ENCODE measurements at places on chromosomes 1 and 21.

DNA sequence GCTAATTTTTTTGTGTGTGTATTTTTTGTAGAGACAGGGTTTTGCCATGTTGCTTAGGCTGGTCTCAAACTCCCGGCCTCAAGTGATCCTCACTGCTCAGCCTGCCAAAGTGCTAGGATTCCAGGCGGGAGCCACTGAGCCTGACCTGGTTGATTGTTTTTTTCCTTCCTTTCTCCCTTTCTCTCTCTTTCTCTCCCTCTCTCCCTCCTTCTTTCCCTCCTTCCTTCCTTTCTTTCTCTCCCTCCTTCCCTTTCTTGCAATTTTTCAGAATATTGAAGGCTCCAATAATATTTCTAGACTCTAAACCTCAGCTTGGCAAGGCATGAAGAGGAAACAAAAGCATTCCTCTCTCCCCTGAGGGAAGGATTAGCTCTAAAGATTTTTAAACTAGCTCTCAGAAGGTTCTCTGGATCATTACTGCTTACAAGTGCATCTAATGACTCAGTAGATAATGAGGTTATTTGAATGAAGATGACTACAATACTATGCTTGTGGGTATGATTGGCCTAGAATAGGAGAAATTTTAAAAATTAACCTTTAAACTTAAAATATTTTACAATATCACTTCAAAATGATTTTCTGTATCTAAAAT lies 68.5 kb upstream of the GADD45A start:
- no peak overlapping the region for H3K4me3 ChIP-seq
- no peaks in the 10 kb centered on the region for H3K4me1 ChIP-seq
- no peaks in the 10 kb centered on the region for H3K27me3 ChIP-seq
- no peak overlapping the region for H3K27ac ChIP-seq
- no peaks in the 10 kb centered on the region for H3K36me3 ChIP-seq

- H3K36me3 ChIP-seq = no peaks in the 10 kb centered on the region
- no peak for DNase-seq
- no peak overlapping the region for H3K27ac ChIP-seq
- no peak overlapping the region for H3K4me3 ChIP-seq
- H3K27me3 ChIP-seq = no peaks in the 10 kb centered on the region
- H3K4me1 ChIP-seq = no peaks in the 10 kb centered on the region
Measured at GRCh38 chr1:75275631-75276030, 141.4 kb downstream of the LHX8 start.

- no peaks in the 10 kb centered on the region for H3K4me1 ChIP-seq
- no peak overlapping the region for H3K27ac ChIP-seq
- H3K4me3 ChIP-seq = no peak overlapping the region
- H3K36me3 ChIP-seq = no peaks in the 10 kb centered on the region
- no peaks in the 10 kb centered on the region for H3K27me3 ChIP-seq
Measured at GRCh38 chr1:17735793-17736192, 19.3 kb upstream of the ACTL8 start.

DNA sequence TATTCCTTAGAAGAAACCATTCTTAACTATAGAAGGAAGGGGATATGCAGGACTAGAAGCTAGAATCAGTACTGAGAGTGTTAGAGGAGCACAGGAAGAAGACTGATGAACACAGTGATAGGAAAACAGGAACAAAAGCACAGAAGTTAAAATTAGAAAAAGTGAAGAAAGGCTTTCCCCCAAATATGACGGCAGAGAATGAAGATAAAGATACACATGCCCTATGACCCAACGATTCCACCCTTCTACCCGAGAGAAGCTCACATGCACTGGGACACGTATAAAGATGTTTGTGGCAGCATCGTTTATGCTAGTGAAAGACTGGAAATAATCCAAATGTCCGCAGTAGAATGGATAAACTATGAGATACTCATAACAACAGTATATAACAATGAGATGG lies 74.2 kb downstream of the DTL start:
- H3K36me3 ChIP-seq = no peaks in the 10 kb centered on the region
- no peak overlapping the region for H3K27ac ChIP-seq

GRCh38 chr1:8586438-8586837 lies 231.0 kb downstream of the RERE start:
- no peak overlapping the region for H3K4me3 ChIP-seq
- no peaks in the 10 kb centered on the region for H3K36me3 ChIP-seq
- DNase-seq = no peak
- no peaks in the 10 kb centered on the region for H3K27me3 ChIP-seq
- H3K4me1 ChIP-seq = no peaks in the 10 kb centered on the region

DNA sequence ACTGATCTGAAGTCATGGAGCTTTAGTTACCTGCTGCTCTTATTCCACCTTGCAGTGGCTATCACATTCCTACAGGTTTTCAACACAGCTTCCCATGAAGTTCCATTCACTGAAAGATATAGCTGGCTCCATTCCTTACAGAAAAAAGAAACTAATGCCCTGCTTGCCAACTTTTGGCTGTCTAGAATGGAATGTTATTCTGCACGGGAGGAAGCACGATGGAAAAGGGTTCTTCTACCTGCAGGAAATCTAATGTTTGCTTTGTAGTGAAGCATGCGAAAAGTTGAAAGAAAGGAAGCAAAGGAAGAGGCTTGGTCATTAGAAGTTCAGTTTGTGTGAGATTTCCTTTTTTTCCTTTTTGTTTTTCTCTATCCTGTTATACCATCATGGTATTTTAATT lies 32.6 kb downstream of the GIPC2 start:
- H3K27me3 ChIP-seq = no peaks in the 10 kb centered on the region
- H3K4me3 ChIP-seq = no peak overlapping the region
- no peak overlapping the region for H3K27ac ChIP-seq
- no peaks in the 10 kb centered on the region for H3K36me3 ChIP-seq
- no peak for DNase-seq

DNA sequence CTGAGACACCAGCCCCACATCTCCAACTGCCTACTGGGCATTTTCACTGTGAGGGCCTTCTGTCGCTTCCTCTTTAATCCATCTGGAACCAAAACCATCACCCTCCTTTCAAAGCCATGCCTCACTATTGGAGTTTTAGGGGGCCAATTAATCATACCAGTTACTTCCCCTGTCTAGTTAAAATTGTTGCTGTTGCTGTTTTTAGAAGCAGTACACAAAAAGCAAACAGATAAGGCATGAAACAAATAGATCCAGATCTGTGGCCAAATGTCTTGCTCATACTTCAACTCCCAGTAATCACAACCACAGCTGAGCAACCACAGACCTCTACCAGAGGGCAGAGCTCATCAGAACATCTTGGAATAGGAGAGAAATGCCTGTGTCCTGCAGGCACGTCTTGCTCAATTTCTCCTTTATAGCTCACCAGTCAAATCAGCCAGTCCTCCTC lies 133.8 kb upstream of the C1orf105 start:
- H3K36me3 ChIP-seq = no peaks in the 10 kb centered on the region
- no peaks in the 10 kb centered on the region for H3K27me3 ChIP-seq
- no peak overlapping the region for H3K4me3 ChIP-seq
- no peaks in the 10 kb centered on the region for H3K4me1 ChIP-seq
- H3K27ac ChIP-seq = peak overlapping the region; percentile 28
- peak; percentile 60 for DNase-seq

DNA sequence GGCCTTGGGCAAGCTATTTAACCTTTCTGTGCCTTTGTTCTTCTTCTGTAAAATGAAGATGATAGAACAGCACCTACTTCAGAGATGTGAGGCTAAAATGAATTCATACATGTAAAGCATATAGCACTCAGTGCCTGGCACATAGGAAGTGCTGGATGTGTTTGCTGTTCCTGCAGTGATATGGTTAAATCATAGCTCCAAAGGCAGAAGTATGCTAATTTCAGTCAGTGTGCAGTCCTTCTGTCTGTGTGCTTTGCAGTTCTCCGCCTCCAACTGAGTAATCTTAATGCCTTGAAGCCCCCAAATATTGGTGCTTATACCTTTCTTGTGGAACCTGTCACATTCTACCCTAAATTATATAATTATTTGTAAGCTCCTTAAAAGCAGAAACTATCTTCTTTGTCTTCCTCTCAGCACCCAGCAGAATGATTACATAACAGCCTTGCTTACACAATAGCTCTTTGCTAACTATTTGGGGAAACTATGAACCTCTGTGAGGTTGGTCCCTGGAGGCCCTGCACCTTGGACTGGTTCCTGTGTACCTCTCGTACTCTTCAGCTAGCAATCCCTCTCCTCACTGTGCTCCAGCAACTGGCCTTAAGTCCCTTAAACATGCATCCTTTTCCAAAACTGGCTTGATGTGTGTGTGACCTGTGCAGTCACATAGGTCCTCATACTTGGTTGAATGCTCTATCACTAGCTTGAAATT lies 57.0 kb upstream of the CACYBP start:
- no peak overlapping the region for H3K4me3 ChIP-seq
- H3K27me3 ChIP-seq = no peaks in the 10 kb centered on the region
- DNase-seq = no peak
- H3K27ac ChIP-seq = no peak overlapping the region

DNA sequence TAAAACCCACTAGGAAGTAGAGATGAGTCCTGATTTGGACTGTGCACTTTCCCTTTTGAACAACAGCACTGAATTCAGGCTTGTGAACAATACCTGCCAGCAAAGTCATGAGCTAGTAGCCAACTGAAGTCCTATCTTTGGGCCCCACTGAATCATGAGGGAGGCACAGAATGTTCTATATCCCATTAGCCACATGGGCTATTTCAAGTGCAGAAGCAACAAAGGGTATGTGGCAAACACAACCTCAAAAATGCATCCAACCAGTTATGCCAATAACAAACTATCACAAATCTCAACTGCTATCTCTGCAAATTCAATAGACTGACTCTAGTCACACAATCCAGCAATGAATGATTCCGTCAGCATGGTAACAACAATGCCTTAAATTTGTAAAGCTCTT lies 276.0 kb downstream of the MRPL39 start:
- H3K4me3 ChIP-seq = no peak overlapping the region
- H3K4me1 ChIP-seq = no peaks in the 10 kb centered on the region
- H3K27me3 ChIP-seq = no peaks in the 10 kb centered on the region
- no peak overlapping the region for H3K27ac ChIP-seq

- H3K27me3 ChIP-seq = no peaks in the 10 kb centered on the region
- peaks cover 9% of the 10 kb centered on the region for H3K4me1 ChIP-seq
- no peak overlapping the region for H3K27ac ChIP-seq
- H3K4me3 ChIP-seq = no peak overlapping the region
Measured at GRCh38 chr1:167432780-167433179, 85.5 kb downstream of the CD247 start.

GRCh38 chr1:88221411-88221810 lies 462.7 kb upstream of the PKN2 start:
- no peaks in the 10 kb centered on the region for H3K36me3 ChIP-seq
- DNase-seq = no peak
- H3K4me3 ChIP-seq = no peak overlapping the region
- H3K27me3 ChIP-seq = no peaks in the 10 kb centered on the region

GRCh38 chr1:202280595-202280994 lies 61.1 kb downstream of the UBE2T start:
- H3K4me1 ChIP-seq = peaks cover 4% of the 10 kb centered on the region
- H3K27me3 ChIP-seq = no peaks in the 10 kb centered on the region
- H3K4me3 ChIP-seq = no peak overlapping the region
- no peaks in the 10 kb centered on the region for H3K36me3 ChIP-seq
- H3K27ac ChIP-seq = no peak overlapping the region

- H3K27me3 ChIP-seq = no peaks in the 10 kb centered on the region
- H3K4me3 ChIP-seq = no peak overlapping the region
- H3K4me1 ChIP-seq = no peaks in the 10 kb centered on the region
- no peaks in the 10 kb centered on the region for H3K36me3 ChIP-seq
- DNase-seq = no peak
Measured at GRCh38 chr1:218613105-218613504, 268.0 kb downstream of the TGFB2 start.

DNA sequence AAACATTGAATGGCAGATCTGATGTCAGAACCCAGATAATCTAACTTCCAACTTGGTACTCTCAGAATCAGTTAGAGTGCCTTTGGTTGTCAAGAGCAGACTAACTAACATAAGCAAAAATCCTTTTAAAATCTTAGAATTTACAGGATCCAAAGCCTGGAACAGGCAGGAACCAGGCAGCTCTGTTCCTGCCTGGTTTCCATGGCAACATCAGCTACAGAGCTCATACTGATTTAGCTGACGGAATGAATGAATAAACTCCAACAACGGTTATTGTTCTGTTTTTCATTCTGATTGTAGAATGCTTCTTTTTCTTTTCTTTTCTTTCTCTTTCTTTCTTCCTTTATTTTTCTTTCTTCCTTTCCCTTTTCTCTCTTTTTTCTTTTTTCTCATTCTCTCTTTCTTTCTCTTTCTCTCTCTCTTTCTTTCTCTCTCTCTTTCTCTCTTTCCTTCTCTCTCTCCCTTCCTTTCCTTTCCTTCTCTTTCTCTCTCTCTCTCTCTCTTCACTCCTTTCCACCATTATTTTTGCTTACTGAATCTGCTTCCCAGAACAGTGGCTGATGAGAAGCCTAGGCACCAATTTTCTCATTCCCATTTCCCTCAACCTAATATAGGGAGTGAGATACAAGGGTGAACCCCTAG lies 121.6 kb downstream of the RGS7 start:
- H3K4me1 ChIP-seq = no peaks in the 10 kb centered on the region
- H3K27ac ChIP-seq = no peak overlapping the region
- no peaks in the 10 kb centered on the region for H3K27me3 ChIP-seq
- no peak for DNase-seq
- H3K4me3 ChIP-seq = no peak overlapping the region

DNA sequence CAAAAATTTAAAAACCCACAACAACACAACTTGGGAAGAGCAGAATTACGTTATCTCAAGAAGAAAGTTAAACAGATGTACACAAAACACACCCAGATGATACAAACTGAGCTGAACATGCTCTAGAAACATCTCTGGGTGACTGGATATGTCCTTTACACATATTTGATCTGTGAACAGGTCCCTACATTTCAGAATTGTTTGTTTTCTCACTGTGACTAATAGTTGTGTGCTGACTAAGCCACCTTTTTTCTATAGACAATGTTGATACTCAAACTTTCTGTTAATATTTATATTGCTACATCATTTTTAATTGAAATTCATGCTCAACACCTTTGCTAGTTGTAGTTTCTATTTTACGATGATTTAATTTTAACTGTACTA lies 1.0 kb upstream of the F11R start:
- no peak overlapping the region for H3K4me3 ChIP-seq
- no peaks in the 10 kb centered on the region for H3K36me3 ChIP-seq
- DNase-seq = no peak

- H3K27me3 ChIP-seq = no peaks in the 10 kb centered on the region
- peaks cover 41% of the 10 kb centered on the region for H3K4me1 ChIP-seq
- peak overlapping the region; percentile 94 for H3K4me3 ChIP-seq
- no peak for DNase-seq
Measured at GRCh38 chr1:22452481-22452957, 868 bp downstream of the ZBTB40 start.

DNA sequence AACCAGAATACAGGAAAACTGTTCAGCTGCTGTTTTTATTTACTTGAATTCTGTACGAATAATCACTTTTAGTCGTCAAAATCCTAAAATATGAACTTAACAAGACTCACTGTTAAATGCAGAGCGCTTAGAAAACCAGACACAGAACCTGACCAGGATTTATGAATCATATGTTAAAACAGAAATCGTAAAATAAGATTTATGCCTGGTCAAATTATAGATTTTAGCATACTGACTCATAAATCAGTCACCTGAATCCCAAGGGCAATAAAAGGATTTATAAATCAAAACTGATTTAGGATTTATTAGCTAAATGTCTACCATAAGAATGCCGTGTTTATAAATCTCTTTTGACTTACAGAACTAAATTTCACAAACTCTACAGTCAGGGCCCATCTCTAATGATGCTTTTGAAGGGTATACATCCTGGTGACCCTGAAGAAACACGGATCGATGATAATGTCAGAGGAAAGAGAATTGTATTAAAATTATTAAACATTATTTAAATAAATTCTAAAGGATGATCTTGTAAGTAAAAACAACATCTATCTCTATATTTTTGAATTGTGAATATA lies 28.8 kb downstream of the CYYR1 start:
- H3K4me3 ChIP-seq = no peak overlapping the region
- H3K27ac ChIP-seq = no peak overlapping the region
- no peaks in the 10 kb centered on the region for H3K27me3 ChIP-seq
- DNase-seq = no peak
